ENCODE measurements at places on chromosomes 2 and 18. TPM values are rescaled to one million over a fixed set of nuclear protein-coding genes. Genes with fewer than 3 reads are reported as not detected.

The COL3A1 gene
- 317 TPM for total RNA-seq

The CCDC74A gene
- total RNA-seq = not detected

DNA sequence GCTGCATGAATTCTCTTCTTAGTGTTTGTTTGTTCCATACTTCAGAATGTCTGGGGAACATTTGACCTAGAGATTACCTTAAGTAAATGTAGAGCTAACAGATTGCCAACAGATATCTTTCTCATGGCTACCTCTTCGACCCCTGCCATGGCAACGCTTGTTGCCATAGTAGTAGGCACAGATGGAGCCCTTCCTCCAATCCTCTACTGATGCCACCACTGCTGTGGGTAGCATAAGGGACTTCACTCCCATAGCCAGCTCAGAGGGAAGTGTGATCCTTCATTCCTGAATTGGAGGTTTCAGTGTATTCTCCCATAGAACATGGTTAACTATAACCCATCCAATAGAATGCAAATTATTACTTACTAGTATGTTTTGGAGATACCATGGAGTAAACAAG is 543.6 kb upstream of the NRP2 start:
- DNase-seq = no peak

DNA sequence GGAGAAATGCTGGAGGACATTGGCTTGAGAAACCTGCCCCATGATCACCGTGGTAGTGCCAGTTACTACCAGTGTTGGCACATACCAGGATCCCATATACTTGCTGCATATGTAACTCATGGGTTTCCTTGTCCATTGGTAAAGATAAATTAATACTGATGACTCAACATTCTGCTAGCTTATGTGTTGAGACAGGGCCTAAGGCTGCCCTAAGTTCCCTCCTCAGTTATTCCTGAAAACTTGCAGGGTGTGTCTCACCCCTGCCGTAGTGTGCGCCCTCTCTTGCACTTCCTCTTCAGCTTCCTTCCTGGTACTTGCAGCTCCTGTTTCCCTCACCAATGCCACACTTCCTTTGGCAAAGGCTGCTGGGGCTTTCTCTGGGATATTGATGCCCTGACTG is 4.3 kb upstream of the INO80C start:
- DNase-seq = no peak

GRCh38 chr2:64631771-64632170 is 21.9 kb downstream of the SERTAD2 start:
- DNase-seq = no peak

The SERPINB5 gene
- total RNA-seq = 5.2 TPM

DNA sequence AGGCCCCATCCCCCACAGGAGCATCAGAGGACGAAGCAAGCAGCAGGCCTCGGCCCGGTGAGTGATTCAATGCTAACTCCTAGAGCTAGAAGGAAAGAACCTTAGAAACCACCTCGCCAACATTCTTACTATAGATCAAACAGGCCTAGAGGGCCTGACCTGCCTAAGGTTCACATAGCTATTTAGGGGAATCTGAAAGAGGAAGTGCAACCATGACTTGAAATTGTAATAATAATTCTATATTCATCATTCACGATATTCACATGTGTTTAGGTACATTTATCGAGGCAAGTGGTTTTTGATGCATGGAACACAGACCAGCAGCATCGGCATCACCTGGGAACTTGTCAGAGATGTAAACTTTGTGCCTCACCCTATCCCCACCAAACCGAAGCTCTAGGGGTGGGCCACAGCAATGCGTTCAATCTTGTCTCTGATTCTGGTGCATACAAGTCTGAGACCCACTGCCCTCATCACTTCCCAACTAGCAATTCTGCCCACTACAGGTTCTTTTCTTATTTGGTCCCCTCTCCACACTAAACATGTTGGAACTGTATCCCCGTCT is 78.0 kb upstream of the DNMT3A start:
- peak; percentile 77 for DNase-seq

DNA sequence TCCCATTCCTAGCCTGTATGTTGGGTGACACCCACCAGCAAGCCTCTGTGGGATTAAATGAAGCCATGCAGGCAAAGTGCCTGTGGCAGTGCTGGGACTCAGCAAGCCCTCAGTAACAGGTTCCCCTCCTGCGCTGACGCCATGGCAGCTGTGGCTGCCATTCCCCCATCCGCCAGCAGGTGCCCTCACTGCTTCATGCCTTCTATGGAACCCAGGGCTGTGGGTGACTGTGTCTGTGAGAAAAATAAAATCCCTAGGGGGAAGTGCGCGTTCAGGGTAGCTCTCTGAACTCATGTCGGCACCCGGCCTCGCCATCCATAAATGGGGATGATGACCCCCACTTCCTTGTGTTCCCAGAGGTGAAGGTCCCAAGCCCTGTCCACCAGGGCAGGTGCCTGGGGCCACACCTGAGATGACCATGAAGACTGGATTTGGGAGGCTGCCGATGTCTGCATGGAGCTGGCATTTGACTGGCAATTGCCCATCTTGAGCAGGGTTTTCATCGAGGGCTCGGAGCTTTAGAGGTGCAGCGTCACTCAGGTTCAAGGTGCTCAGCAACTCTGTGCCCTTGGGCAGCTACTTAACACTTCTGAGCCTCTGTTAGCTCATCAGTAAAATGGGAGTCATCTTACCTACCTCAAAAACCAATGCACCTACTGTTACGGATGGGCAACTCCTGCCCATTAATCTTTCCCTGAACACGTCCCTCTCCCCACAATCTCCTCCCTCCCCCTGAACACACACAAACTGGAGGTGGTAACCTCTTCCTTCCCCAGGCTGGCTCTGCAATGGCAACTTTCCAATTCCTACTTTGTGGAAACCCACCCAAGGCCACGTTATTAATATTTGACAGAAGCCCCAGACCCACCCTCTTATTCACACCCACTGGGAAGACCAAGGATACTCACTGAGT is 2.9 kb upstream of the MAL start:
- DNase-seq = peak; percentile 70

- no peak for DNase-seq
Measured at GRCh38 chr18:59002974-59003594, 136.6 kb upstream of the SEC11C start.

The KCNJ13 gene
- total RNA-seq = 390 TPM

- no peak for DNase-seq
Measured at GRCh38 chr18:22463076-22463475, 45.4 kb upstream of the CTAGE1 start.

The GPAT2 gene
- 0.67 TPM for total RNA-seq

- peak; percentile 42 for DNase-seq
Measured at GRCh38 chr18:79856119-79857007, 58.6 kb downstream of the KCNG2 start.

The STAT4 gene
- 5.0 TPM for total RNA-seq

- no peak for DNase-seq
Measured at GRCh38 chr2:134499307-134499926, 219.4 kb downstream of the TMEM163 start.

- no peak for DNase-seq
Measured at GRCh38 chr2:67366832-67367412, 30.2 kb upstream of the ETAA1 start.

GRCh38 chr2:148882051-148882450 is 7.0 kb downstream of the KIF5C start:
- no peak for DNase-seq

- DNase-seq = no peak
Measured at GRCh38 chr2:144983107-144983506, 463.2 kb upstream of the ZEB2 start.

The ARHGAP25 gene
- total RNA-seq = 82.5 TPM

DNA sequence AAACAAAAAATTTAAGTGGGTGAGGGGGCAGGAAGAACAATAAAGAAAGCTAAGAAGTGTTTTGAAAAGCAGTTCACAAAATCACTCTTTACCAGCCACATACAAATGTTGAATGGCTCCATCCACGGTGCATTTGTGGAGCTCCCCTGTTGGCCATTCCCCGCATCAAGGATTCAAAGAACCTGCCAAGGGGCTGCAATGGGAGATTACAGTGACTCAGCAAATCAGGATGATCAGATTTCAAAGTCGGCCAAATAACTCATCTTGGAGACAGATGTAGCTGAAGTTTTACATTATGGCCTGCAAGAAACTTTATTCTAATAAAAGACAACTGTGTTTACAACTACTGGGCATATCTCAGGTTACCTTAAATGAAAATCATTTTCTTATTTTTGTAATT is 26.9 kb downstream of the COL4A3 start:
- DNase-seq = no peak

The MC4R gene
- not detected for total RNA-seq

DNA sequence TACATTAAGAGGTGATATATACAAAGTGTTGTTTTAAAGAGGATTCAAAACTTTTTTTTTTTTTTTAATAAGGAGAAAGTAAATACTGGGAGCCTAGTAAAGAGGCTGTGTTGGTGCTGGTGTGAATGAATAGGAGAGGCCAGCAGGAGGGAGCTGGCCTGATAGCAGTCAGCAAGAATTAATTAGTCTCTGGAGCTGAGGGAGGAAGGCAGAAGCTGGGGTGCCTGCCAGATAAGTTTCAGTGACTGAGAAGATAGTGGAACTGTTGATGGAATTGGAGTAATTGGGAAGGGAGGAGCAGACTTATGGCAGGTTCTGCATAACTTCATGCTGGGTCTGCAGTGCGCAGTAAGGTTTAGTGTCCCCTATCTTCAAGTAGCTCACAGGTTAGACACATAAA is 36.2 kb upstream of the SNORC start:
- DNase-seq = no peak

The SIX3 gene
- not detected for total RNA-seq

- no peak for DNase-seq
Measured at GRCh38 chr2:6078414-6078813, 386.2 kb downstream of the SOX11 start.
